ENCODE measurements at places on chromosomes 1 and 21. TPM values are rescaled to one million over a fixed set of nuclear protein-coding genes. Genes with fewer than 3 reads are reported as not detected.

DNA sequence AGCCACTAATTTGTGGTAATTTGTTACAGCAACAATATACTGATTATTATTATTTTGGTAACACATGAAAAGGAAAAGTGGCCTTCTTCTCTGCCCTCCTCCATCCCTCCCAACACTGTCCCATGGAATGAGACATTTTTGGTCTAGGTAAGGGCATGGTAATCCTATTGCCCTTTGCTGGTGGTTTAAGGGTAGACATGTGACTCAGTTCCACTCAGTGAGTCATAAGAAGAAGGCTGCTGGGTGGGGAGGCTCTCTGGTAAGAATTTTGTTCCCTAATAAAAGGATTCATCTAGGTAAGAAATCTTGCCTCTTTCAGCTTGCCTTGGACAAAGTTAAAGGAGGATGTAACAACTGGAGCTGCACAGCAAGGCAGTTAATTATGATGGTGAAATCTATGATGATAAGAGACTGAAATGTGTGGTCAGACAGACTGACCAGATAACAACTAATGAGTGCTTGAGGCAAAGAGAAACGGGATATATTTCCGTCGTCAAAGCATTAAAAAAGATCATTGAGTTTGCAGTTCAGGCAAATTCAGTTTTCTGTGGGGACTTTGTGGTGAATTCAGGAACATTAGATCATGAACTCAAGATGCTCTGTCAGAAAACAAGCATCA, 232.0 kb upstream of the KCNK2 start:
- no peak for DNase-seq

Gene NCAM2
- total RNA-seq, result 22.6 TPM

Gene AMY1A
- not detected for total RNA-seq

Gene SLC45A1
- total RNA-seq, result 0.67 TPM

- no peak for DNase-seq
Measured at GRCh38 chr21:32134441-32135130, 144.3 kb downstream of the MIS18A start.

GRCh38 chr1:244302876-244303609, 148.7 kb downstream of the ADSS2 start:
- DNase-seq, result no peak

DNA sequence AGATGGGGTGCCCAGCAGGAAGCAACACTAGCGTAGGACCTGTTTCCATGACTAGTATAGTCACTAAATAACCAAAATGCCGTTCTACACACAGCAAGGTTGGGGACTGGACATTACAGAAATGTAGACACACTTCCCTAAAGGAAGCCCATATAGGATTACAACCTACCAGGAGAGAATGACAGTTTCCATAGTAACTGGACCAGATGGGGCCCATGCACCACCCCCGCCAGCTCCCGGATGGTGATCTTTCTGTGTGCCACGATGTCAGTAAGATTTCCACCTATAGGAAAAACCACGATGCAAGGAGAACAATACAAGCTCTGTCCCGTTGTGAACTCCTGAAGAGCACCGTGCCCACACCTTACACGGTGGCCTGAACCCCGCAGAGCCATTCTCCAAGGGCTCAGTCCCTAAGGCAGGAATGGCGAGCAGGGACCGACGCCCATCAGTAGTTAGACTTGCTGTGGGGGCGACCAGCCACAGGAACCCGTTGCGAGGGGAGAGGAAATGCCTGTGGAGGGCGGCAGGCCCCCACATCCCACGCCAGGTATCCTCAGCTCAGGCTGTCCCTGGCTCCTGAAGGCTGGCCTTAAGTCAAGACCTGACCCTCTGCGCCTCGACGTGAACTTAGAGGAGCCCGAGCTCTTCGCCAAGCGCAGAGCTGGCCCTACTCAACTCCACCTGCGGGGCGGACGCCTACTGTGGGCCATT, 13.6 kb upstream of the CEP85 start:
- DNase-seq, result no peak

DNA sequence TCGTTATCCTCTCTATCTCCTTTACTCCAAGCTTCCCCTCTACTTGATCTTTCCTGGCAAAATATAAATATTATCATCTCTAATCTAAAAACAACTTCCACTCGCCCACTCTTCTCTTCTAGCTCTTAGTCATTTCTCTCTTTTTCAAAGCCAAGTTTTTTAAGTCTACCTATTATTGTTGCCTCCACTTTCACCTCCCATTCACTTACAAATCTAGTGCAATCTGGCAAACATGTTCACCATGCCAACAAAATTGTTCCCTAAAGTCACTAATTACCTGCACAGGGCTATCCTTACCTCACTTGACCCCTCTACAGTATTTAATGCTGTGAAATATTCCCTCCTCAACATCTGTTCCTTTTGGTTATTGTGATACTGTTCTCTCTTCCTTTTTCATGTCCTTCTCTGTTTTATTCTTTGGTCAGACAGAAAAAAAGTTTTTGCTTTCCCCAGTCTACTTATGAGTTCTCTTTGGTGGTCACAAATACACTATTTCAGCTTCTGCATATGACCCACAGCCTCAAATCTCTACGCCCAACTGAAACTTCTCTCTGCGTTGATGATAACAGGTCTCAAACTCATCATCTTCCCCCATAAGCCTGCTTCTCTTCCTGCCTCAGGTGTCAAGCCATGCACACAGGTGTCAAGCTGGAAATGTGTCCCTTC, 31.9 kb upstream of the RAP1A start:
- no peak for DNase-seq

Gene KRTAP13-2
- not detected for total RNA-seq

Gene TCHH
- total RNA-seq, result 0.07 TPM

DNA sequence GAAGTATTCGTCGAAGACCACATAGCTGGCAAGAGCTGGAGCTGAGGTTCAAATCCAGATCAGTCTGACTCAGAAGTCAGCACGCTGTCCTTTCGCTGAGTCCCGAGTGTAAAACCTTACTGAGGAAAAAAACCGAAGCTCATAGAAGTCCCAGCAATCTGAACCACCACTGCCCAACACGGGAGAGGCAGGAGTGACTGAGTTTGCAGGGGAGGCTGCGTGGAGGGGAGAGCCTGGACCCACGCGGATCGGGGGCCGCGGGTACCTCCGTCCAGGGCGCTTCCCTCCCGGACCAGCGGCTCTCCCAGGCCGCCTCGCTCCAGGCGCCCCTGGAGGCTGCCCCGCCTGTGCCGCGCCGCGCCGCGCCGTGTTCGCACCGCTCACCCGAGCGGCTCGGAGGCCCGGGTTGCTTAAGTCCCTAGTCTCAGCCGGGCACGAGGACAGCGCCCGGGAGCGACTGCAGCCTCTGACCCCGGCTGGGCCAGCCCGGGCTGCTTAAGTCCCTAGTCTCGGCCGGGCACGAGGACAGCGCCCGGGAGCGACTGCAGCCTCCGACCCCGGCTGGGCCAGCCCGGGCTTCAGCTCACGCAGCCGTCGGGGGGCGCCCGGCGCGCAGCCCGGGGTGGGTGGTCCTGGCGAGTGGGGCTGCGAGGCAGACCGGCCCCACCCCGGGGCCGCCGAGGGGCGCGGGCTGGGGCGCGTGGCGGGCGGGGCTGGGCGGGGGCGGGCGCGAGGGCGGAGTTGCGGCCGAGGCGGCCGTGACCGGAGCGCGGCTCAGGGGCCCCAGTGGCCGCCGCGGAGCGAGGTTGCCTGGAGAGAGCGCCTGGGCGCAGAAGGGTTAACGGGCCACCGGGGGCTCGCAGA, at the start of gene ADAMTSL4:
TSS of gene ADAMTSL4 (plus strand) at position 777 of the 864 bp plus-strand sequence. CDS start 2,881 bp downstream, outside the sequence.
- DNase-seq, result no peak

GRCh38 chr1:114224196-114224907, 70.7 kb upstream of the SYT6 start:
- no peak for DNase-seq

- DNase-seq, result no peak
Measured at GRCh38 chr1:202121006-202121405, 1.7 kb upstream of the GPR37L1 start.

Gene HSD3B2
- total RNA-seq, result 6.1 TPM

Gene TFF3
- 31.5 TPM for total RNA-seq

DNA sequence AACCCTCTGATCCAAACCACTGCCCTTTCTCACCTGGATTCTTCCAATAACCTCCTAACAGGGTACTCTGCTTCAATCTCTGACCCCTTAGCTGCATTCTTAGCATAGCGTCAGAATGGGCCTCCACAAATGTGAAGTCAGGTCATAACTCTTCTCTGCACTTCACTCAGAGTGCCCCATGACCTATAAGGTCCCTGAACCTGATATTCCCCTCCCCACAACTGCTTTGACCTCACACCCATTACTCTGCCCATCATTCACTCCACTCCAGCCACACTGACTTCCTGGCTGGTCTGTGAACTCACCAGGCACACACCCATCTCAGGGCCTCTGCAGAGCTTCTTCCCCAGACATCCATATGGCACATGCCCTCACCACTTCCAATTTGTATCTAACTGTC, 141.9 kb downstream of the ZNF281 start:
- no peak for DNase-seq

Gene GIPC2
- total RNA-seq, result 4.8 TPM

DNA sequence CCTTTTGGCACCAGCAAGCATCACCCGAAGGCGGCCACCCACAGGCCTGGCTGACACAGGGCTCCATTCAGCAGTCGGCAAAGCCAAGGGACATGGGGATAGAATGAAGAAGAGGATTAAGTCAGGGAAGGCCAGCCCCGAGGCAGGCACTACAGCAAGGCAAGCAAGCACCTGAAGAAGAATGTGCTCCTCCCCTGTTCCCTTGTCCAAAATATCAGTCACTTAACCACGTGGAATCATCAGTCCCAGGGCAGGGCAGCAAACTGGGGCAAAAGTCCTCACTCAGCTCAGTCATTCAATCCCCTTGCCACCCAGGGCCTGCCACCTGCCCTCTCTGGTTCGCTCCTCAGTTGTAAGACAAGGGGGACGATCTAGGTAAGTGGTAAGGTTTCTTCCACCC, 9.3 kb downstream of the KANK4 start:
- no peak for DNase-seq

GRCh38 chr1:65882076-65882475, 89.4 kb downstream of the PDE4B start:
- DNase-seq, result no peak

- no peak for DNase-seq
Measured at GRCh38 chr1:231613419-231614349, 12.9 kb upstream of the DISC1 start.

DNA sequence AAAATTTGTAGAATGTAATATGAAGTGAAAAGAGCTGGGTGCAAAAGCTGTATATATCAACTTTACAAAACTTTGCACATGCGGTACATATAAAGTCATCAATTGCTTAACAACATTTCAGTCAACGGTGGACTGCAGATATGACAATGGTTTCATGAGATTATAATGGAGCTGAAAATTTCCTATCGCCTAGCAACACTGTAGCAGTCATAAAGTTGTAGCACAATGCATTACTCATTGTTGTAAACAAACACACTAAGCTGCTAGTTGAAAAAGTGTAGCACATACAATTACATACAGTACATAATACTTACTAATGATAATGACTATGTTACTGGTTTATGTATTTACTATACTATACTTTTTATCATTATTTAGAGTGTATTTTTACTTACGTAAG, 64.0 kb downstream of the RGS7 start:
- no peak for DNase-seq

Measured in type B pancreatic cell (in vitro differentiated cells).